ENCODE measurements at places on chromosomes 4 and X.

GRCh38 chrX:15405846-15406245 lies 21.6 kb upstream of the VEGFD start:
- DNase-seq = no peak

GRCh38 chr4:675036-675882 lies 917 bp downstream of the MYL5 start:
- DNase-seq = no peak

- DNase-seq = no peak
These were observed 326.7 kb downstream of the ANK2 start for GRCh38 chr4:113375964-113376666.

- DNase-seq = no peak
These were observed 487.9 kb upstream of the GALNT7 start for GRCh38 chr4:172680691-172681090.

DNA sequence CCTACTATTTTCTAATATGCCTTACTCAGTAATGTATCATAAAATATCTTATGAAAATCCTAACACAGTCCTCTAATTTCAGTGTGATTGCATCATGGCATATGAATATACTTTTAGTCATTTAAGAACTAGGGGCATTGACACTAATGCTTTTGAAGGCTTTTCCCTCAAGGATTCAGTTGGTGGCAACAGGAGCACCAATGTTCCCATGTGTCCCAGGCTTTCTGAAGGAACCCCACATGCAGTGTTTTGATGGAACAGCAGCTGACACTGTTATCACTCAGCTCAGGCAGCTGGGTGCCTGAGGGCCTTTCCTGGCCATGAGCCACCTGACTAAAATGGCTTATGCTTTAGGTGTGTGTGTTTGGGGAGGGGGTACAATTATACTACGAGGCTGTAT lies 348.3 kb downstream of the ARHGAP24 start:
- no peak for DNase-seq

DNA sequence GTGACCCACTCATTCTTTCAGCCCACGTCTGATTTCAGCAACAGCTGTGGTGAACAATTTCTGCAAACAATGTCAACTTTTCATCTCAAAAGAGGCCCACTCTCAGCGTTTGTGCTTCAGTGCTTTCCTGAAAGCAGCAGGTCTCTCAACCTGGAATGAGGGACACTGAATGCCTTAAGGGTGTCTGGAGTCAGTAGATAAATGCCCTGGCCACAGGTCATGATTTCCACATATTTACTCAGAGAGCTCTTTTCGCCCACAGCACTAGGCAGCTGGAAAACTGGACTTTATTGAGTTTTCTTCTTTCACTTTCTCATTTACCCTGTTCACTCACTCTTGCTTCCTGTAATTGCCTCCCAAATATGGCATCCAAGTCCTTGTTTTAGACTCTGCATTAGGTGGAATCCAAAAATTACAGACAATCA lies 52.8 kb downstream of the NPFFR2 start:
- no peak for DNase-seq

- no peak for DNase-seq
These were observed 66.4 kb upstream of the OR13H1 start for GRCh38 chrX:131477498-131477897.

All from central memory CD4-positive, alpha-beta T cell (primary cell).